Urinary bladder (tissue), 4 donors: ENCODE measurements at places on chromosomes 2 and 18.

DNA sequence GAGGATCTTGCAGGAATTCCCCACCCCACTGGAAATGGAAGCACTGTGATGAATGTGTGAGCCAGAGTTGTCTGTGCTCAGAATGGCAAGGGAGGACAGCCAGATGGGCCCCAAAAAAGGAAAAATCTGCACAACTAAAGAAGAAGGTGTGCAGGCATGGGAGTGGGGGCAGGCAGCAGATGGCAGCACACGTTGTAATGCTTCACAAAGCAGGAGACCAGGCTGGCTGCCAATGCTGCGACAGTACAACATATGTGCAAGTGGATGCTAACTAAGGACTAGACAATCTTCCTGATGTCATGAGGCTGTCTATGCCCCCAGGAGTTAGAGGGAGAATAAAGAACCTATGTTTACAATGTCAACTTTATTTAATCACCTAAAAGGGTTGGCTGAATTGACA lies 27.2 kb downstream of the ST6GAL2 start:
- DNase-seq, result no peak

DNA sequence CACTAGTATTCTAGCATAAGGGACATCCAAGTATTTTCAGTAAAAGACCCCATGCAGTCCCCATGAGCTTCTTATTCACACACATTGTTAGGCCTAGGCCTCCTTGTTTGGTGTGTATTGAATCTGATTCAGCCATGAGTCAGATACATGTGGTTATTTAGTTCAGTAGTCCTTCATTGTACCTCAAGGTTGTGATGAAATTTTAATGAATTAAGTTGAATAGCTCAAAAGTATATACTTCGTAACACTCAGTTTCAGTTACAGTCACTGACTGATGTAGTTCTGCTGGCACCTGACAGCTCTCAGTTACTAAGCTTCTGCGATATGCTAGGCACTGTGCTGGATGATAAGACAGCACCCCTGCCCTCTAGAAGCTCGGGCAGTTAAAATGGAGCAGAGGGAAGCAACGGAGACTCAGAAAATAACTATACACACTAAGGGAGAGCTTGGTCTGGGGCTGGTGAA lies 86.4 kb downstream of the XRCC5 start:
- no peak for DNase-seq

DNA sequence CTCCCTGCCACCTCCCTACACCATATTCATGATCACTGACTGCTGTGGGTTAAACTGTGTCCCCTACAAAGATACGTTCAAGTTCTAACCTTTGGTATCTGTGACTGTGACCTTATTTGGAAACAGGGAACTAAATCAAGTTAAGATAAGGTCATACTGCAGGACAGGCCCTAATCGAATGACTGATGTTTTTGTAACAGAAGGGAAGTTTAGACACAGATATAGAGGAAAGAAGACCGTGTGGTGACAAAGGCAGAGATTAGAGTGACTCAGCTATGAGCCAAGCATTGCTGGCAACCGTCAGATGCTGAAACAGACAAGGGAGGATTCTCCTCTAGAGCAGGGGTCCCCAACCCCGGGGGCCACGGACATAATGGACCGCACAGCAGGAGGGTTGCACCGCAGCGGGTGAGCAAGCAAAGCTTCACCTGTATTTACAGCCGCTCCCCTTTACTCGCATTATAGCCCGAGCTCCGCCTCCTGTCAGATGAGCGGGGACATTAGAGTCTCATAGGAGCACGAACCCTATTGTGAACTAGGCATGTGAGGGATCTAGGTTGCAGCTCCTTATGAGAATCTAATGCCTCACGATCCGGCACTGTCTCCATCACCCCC lies 28.9 kb upstream of the RNF152 start:
- no peak for DNase-seq

- no peak for DNase-seq
These were observed 70.4 kb downstream of the KIAA1328 start for GRCh38 chr18:36899289-36899688.

DNA sequence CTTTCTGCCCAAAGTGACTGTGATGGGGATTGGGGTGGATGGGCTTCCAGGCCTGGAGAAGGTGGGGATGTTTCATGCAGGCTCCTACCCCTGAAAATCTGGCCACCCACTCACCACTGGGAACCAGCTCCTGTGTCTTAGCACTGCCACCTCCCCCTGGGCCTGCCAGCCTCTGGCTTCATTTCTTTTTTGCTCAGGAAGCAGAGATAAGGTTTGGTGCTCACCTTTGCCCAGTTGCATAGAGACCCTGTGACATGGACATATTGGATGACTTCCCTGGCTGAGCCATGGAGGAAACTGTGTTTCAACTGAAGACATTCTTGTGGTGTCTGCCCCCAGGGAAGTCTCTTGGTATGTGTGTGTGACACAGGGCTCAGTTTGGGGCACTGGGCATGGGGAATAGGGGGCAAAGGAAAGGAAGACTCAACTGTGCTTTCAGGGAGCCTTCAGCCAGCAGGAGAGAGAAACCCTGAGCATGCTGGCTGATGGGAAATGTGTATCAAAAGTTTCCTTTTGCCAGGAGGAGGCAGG lies 16.7 kb downstream of the CTIF start:
- DNase-seq, result no peak

DNA sequence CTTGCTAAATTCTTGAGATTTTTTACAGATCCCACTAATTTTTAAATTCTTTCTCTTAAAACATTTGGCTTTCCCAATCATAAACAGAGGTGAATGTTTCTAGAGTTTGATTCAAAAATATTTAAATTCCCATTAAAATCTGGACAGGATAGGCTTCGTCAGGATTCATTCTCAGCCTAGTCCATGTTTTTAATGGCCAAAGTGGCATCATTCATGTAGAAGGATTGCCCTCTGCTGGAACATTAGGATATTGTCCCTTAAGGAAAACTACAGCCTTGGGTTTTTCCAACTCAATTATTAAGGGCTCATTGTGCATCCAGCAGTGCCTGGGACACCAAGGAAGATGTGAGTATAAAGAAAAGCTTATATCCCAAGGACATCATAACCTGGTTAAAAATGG lies 71.7 kb downstream of the TPGS2 start:
- no peak for DNase-seq

GRCh38 chr2:120783969-120784372 lies 48.3 kb downstream of the GLI2 start:
- no peak for DNase-seq

GRCh38 chr2:156343940-156344301 lies 11.4 kb upstream of the NR4A2 start:
- DNase-seq, result no peak

DNA sequence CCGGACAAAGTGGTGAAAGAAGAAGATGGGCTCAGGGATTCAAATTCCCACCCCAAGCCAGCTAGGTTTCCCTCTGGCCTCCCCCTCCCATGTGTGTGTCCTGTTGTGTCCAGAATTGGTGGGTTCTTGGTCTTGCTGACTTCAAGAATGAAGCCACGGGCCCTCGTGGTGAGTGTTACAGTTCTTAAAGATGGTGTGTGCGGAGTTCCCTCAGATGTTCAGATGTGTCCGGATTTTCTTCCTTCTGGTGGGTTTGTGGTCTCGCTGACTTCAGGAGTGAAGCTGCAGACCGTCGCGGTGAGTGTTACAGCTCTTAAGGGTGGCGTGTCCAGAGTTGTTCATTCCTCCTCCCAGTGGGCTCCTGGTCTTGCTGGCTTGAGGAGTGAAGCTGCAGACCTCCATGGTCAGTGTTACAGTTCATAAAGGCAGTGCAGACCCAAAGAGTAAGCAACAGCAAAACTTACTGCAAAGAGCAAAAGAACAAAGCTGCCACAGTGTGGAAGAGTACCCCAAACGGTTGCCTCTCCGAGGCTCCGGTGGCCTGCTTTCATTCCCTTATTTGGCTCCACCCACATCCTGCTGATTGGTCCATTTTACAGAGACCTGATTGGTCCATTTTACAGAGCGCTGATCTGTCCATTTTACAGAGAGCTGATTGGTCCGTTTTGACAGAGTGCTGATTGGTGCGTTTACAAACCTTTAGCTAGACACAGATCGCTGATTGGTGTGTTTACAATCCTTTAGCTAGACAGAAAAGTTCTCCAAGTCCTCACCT lies 37.7 kb upstream of the KLF11 start:
- DNase-seq, result no peak

DNA sequence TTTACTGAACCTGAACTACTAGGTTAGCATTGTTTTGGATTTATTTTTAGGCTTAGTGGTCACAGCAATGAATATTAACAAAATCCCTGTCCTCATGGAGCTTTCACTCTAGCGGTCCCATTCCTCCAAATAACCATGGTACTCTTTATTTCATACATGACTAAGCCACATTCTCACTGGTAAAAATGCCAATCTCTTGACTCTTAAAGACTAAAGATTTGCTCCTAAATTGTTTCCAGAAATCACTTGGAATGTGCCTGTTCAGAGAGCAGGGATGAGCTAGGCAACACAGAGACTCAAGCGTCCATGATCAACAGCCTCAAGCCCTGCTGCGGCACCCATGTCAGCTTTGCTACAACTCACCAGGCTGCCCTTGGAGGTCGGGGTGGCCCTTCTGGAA lies 13.5 kb downstream of the LMAN1 start:
- no peak for DNase-seq

- no peak for DNase-seq
These were observed 7.0 kb downstream of the ASIC4 start for GRCh38 chr2:219521066-219521880.

GRCh38 chr2:216829533-216829932 lies 30.3 kb downstream of the TNP1 start:
- no peak for DNase-seq

DNA sequence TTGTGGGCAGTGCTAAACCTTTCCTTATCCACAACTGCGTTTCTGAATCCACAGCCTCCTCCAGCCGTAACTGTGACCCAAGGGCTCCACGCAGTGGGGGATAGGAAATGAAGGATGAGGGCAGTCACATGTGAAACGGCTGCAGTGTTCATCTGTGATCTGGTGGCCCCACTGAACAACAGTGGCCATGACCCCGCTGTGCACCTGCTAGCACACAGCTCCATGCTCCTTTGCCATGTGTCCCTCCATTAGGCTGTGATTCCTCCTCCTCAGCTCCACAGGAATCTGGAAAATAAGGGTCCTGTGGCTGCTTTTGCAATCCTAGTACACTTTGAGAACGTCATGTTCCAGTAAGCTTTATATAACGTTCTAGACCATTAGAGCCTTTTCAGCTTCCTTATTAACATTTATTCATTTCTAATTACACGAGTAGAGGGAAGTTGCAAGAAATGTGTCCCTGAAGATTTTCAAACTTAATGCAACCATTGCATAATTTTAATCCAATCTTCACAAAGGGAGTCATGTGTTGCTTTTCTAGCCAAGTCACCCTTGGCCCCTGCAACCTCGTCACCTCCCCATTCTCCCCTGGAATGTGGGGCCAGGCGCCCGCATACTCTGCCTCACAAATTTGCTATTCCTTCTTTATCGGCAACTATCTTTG lies 7.1 kb upstream of the NAPG start:
- DNase-seq, result no peak

DNA sequence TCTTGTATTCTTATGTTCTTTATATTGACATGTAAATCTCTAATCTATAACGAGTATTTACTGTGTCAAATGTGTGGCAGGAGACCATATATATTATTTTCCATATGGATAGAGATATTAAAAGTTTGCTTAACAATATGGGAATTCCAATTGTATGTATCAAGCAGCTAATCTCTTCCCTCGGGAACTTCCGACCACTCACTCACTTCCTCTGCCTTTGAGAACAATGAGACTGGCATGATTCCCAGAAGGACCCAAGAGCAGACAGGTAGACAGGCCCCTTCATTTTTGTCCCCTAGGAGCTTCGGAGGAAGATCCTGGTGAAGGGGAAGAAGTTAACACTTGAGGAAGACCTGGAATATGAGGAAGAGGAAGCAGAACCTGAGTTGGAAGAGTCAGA lies 24.1 kb downstream of the PLCD4 start:
- DNase-seq, result no peak

GRCh38 chr2:221293949-221294742 lies 278.0 kb downstream of the EPHA4 start:
- DNase-seq, result no peak

GRCh38 chr2:203800783-203801182 lies 66.8 kb upstream of the CTLA4 start:
- DNase-seq, result no peak

- DNase-seq, result no peak
These were observed 375.2 kb downstream of the TRIB2 start for GRCh38 chr2:13091861-13092378.

- DNase-seq, result no peak
These were observed 49.9 kb upstream of the HS6ST1 start for GRCh38 chr2:128368437-128369107.

GRCh38 chr2:127007652-127008051 lies 99.3 kb downstream of the BIN1 start:
- no peak for DNase-seq

- no peak for DNase-seq
These were observed 370.7 kb upstream of the LRATD1 start for GRCh38 chr2:14261771-14262170.

GRCh38 chr2:174630107-174630506 lies 32.5 kb upstream of the WIPF1 start:
- no peak for DNase-seq

DNA sequence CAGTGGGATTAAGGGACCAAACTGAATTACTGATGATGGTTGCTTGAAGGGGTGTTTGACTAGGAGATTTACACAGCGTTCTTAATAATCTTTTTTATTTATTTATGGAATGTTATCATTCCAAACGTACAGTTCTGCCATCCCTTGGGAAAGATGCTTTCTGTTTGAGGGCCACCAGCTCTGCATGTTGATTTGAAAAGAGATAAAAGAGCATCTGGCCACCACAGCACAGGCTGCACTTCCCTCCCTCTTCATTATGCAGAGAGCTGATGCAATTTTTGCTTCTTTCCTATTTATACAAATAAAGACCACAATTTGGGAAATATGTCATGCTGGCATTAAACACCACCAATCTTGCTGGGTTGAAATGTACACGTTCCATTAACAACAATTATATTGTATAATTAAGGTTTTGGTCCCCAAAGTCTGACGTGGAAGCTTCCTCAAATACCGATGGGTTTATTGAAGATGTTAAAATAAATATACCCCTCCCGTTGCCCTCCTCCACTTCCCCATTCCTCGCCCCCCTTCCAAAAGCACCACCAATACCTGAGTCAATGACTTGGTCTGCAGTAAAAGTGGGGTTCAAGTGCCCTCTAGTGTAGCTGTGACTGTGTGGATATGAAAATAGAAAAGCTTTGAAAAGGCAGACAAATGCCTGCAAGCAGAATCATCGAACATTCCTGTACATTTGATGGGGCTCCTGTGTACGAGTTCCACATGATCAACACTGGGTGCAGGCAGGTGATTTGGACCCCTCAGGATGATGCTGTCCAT lies 211.9 kb downstream of the HRH4 start:
- DNase-seq, result no peak

DNA sequence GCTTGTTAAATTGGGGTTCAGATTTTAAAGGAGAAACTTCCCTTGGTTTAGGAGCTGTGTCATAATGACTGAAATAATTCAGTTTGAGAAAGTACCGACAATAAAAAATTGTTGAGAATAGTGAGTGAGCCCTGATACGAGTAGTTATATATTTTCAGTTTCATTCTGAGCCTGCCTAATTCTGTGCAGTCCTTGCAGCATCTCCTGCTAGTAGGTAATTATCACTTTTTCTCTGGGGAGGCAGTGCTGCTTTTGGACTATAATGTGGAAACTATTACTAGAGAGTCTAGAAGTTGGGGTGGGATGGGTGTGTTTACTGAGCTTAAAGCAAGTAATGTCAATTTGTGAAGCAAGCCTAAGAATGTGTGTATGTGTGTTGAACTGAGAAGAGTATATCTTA lies 21.7 kb downstream of the ZNF638 start:
- no peak for DNase-seq
